ENCODE measurements at places on chromosomes 6 and 20.

GRCh38 chr6:138576313-138576712 is 77.0 kb upstream of the NHSL1 start:
- no peak for DNase-seq

- no peak for DNase-seq
These were observed 276.7 kb downstream of the ADGRB3 start for GRCh38 chr6:68911811-68912210.

DNA sequence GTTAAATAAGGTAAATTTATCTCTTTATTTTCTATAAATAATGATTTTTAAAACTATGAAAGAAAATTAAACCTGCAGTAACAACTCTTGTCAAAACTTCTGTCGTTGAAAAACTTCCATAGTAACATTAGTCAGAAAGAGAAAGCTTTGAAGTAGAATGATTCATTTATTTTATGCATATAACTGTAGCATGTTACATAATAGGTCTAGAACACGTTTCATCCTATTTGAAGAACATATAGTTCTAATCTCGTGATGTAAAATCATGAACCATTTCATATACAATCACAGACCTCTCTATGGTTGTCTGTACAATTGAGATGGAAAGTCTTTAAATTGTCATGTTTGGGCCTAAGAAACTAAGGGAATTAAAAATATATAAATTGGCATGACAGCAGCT is 61.3 kb upstream of the MYLIP start:
- DNase-seq: no peak

- no peak for DNase-seq
These were observed 29.7 kb downstream of the VEGFA start for GRCh38 chr6:43799551-43800297.

GRCh38 chr20:57713951-57714350 is 4.1 kb upstream of the PMEPA1 start:
- no peak for DNase-seq

DNA sequence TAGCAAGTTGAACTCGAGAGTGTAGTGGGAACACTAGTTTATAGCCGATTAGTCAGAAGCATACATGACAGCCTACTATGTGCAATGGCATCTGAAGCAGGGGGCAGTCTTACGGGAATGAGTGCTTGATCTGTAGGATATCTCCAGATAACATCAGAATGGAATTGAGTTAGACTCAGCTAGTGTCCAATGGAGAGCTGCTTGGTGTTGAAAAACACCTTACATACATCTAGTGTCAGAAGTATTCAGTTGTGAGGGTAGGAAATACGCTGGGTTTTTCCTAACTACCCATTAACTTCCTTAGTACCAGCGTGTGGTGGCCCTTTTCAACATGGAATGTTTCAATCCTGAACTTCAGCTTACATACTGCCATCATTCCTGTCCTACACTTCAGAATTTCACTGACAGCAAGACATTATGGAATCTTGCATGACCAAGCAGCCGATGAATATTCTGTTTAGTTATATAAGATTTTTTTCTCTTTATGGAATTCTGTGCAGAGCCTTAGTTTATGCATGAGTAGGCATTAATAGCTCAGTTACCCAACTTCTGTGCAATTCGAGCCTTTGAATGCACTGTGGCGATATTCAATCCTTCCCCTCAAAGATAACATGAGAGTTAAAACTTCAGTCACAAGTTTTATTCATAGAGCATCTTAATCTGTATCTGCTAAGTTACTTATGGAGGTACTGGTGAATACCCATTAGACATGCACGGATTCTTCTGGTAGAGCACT is 218.6 kb upstream of the MOCS1 start:
- no peak for DNase-seq

- DNase-seq: no peak
These were observed 147.4 kb upstream of the MLN start for GRCh38 chr6:33950891-33951889.

DNA sequence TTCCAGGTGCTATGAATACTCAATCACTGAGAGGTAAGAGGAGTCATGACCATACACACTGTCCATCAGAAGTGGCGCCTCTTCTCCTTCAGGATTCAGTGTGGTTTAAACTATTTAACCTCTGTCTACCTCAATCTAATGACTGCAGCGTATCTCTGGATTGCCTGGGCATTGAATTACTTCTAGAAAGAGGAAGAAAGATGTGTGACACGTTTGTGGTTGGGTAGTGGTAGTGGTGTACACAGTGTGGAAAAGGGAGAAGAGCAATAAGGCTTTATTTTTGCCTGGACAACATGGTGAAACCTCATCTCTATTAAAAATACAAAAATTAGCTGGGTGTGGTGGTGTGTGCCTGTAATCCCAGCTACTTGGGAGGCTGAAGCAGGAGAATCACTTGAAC is 38.0 kb upstream of the ECHDC1 start:
- DNase-seq: no peak

DNA sequence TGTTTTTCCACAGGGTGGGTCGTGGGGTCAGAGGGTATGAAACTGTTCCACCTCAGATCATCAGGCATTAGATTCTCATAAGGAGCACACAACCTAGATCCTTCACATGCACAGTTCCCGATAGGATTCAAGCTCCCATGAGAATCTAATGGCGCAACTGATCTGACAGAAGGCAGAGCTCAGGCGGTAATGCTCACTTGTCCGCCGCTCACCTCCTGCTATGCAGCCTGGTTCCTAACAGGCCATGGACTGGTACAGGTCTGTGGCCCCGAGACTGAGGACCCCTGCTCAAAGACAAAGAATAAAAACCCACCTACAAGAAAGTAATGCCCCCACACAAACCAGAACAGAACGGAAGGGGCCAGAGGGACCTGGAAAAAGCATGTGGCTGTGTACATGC is 76.1 kb upstream of the SNX9 start:
- no peak for DNase-seq

GRCh38 chr6:34516391-34517324 is 39.5 kb downstream of the SPDEF start:
- DNase-seq: no peak

DNA sequence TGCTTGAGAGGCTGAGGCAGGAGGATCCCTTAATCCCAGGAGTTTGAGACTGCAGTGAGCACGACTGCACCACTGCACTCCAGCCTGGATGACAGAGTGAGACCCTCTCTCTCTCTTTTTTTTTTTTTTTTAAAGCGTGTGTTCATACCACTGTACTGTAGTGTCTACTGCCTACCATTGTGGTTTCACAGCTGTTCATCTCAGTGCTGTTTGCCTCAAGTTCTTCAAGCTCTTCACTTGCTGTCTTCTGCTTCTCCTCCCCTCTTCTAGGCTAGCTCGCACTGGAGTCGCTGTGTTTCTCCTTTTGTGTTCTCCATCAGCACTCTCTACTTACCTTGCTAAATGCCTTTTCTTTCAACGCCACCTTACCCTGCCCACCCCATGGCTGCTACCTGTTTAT is 7.4 kb downstream of the FOXO3 start:
- no peak for DNase-seq

DNA sequence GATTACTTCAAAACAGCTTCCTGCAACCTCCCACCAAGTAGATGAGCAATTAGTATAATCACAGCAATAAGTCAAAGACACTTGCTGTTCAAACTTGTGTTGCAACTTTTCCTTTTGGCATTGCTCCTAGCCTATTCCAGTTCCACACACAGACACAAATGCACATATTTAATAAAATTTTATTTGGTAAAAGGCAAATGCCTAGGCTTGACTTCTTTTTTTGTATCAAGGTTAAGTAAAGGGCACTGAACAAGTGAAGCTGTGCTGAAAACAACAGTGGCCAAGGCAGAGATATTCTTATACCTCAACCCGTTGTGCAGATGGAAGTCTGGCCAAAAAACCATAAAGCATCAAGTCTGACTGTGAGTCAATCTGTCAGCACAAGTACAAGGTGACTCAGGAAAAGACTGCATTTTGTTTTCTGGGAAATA is 708.4 kb upstream of the CITED2 start:
- no peak for DNase-seq

DNA sequence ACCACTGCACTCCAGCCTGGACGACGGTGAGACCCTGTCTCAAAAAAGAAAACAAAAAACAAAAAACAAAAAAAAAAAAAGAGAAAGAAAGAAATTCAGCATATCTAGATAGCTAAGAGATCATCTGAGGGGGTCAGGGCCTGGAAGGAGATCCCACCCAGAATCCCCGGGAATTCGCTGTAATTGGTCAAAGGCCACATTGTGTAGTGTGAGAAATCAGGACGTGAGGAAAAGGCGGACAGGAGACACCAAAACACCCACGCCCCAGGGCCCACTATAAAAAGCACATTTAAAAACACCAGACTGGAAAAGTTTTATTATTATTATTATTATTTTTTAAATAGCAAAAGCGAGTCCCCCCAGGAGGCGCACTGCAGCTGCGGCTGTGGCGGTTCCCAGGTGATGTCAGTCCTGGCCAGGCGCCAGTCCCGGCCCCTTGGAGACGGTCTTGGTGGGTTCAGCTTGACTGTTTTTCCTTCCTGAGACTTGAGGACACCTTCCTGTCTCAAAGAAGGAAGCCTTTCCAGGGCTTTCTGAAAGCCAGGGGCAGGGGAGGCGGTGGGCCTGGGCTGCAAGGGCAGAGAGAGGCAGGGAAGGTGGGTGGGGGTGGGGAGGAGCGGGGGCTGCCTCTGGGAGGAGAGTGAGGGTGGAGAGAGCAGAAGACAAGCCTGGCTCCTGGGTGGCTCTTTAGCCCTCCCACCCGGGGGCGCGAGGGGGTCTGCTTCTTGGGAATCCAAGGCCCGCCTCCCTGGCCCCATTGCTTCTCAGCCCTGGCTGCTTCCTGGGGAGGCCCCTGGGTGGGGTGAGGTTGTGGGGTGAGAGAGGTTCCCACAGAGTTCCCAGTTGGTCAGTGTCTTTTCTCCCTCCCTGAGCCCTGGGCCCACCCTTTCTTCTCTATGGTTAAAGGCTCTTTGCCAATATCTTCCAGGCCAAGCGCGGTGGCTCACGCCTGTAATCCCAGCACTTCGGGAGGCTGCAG is 14.5 kb downstream of the TCF15 start:
- DNase-seq: no peak

DNA sequence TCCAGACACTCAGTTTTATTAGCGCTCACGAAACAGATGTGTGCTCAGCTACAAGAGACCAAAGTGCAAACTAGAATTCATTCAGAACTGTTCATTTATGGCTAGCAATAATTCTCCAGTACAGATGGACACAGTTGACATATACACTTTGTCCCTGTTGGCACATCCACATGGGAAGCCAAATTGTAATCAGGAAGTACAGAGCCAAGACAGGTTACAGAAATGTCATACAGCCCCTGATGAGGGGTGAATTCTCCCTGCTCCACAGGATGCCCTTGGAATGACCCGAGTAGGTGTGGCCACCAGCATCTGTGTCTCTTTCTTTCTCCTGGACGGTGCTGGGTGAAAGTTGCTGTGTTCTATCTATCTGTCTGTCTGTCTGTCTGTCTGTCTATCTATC is 7.6 kb downstream of the DHX35 start:
- DNase-seq: no peak

GRCh38 chr20:39378776-39379175 is 416.6 kb downstream of the DHX35 start:
- DNase-seq: no peak

DNA sequence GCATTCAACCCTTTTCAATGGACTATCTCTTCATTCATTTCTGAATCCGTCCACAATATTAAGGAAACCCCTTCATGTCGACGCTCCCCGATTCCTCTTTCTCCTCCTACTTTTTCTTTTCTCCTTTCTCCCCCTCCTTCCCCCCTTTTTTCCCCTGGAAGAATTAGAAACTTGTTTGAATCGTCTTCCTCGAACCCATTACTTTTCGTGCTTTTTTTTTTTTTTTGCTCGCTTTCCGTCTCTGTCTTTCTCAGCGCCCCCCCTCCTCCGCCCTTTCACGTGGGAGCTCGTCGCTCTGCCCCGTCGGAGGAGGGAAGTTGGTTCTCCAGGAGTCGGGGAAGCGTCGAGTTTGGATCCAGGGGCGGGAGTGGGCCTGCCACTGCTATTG is 2.3 kb upstream of the NKX2-2 start:
- no peak for DNase-seq

DNA sequence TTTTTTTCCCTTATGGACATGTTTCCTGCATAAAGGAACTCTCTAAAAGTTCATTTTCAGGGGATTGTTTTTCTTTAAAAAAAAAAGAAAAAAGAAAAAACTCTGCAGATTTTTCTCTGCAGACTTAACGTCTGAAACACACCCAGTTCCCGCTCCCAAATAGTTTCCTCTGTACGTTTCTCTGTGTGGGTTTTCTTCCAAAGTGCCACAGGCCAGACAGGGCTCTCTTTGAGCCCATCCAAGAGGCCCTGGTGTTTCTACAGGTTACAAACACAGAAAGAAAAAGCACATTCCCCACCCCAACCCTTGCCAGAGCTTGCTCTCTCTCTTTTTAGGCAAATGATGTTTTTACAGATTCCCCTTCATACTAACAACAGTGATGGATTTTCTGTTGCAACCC is 258.6 kb downstream of the FNDC1 start:
- DNase-seq: no peak

DNA sequence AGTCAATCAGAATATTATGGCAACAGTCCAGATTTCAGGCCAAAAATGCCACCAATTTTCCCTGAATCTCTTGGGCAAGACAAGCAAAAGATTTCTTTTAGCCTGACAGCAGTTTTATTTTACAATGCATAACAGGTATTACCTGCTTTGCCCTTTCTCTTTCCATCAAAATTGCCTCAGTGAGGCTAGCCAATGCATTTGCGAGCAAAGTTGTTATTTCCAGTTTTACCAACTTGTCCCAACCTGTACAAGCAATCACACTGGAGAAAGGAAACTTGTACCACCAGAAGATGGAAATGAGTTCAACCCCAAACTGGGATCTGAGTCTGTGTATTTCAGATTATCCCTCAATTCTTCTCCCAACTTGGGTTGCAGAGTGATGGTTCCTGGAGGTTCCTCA is 279.9 kb upstream of the CDYL start:
- DNase-seq: no peak

GRCh38 chr6:20271818-20272217 is 59.5 kb upstream of the MBOAT1 start:
- no peak for DNase-seq

- DNase-seq: no peak
These were observed 17.5 kb downstream of the MMP24OS start for GRCh38 chr20:35260426-35260825.

GRCh38 chr20:58160451-58161061 is 67.9 kb downstream of the ANKRD60 start:
- no peak for DNase-seq

- no peak for DNase-seq
These were observed at the start of gene GRM1 for GRCh38 chr6:146028851-146029572. Gene GRM1 (plus strand): TSS chr6:146029062. CDS start chr6:146029518, 456 bp downstream.

- DNase-seq: peak; percentile 26
These were observed 1.9 kb downstream of the RRBP1 start for GRCh38 chr20:17679941-17680835.

DNA sequence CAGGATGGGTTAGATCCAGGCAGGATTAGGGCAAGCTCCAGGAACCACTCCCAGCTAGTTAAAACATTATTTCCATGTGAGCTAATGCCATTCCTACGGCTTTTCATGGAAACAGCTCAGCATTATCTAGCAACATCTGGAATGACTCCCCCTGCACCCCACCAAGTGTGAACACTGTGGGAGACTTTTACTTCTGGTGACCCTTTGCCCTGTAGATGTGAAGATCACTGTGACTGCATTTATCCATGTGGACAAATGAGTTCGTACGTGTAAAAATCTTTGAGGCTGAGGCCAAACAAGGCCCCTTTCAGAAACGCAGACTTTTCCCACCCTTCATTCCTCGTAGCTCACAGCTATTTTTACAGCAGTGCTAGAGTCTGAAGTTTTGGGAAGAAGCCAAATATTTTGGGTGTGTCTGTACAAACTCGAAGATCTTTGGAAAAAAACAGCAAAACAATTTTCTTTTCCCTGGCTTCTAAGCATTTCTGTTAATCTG is 221.8 kb upstream of the SOX4 start:
- no peak for DNase-seq

Measured in kidney capillary endothelial cell (primary cell).